ENCODE measurements at places on chromosomes 1 and 21.

DNA sequence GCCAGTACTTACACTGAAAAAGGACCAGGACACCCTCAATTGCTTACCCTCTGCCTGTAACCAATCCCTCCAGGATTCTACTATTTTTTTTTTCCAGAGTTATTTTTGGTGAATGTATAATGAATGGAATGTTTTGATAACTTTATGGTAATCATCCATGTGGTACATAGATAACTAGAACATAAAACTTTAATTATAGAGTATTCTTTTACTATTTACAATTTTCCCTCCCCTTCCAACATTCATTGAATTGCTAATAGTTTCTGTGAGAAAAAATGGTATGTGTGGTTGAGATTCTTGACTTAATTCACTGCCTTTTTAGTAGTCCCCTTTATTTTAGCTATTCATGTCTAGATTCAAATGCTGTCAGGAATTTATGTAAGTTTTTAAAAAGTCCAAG lies 164.6 kb downstream of the CYYR1 start:
- DNase-seq, result no peak

DNA sequence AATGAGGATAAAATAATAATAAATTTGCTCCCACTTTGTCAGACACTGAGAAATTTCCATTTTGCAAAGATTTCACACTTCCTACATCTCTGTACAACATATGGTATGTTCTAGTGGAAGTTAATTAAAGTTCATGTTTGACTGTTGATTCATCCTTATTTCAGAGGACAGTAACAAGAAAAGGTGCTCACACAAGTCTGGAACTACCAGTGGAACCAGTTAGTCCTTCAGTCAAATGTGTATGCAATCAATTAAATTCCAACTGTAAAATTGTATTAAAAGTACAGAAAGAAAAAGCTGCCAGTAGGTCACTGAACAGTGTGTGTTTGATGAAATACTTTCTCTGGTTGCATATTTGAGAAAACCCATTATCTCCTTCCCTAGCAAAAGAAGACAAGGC lies 496.0 kb upstream of the PKN2 start:
- DNase-seq, result no peak

DNA sequence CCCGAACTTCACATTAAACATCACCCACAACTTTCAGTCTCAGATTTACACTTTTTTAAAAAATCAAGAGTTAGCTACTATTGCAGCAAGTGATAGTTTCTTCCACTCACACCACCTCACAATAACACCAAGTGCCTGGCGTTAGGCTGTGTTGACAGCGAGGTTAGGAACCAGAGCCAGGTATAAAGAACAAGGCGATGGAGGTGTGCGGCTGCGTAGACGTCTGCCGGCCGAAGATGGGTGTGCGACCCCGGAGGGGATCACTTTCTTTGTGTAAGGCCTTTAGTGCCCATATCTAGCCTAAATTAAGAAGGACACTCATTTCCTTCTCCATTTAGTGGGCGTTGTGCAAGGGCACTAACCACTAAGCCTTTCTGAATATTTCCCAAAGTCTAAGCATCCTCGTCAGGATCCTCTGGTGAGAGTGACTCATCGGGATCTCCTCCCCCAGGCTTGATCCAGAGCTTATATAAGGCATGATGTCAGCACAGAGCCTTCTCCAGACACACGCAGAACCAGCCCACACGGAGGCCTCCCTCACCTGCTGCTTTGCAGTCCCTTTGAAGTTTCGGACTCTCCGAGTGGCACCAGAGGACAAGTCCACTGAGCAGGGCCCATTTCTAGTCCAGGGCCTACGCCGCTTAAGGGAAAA lies 11.8 kb downstream of the NHLH2 start:
- no peak for DNase-seq

DNA sequence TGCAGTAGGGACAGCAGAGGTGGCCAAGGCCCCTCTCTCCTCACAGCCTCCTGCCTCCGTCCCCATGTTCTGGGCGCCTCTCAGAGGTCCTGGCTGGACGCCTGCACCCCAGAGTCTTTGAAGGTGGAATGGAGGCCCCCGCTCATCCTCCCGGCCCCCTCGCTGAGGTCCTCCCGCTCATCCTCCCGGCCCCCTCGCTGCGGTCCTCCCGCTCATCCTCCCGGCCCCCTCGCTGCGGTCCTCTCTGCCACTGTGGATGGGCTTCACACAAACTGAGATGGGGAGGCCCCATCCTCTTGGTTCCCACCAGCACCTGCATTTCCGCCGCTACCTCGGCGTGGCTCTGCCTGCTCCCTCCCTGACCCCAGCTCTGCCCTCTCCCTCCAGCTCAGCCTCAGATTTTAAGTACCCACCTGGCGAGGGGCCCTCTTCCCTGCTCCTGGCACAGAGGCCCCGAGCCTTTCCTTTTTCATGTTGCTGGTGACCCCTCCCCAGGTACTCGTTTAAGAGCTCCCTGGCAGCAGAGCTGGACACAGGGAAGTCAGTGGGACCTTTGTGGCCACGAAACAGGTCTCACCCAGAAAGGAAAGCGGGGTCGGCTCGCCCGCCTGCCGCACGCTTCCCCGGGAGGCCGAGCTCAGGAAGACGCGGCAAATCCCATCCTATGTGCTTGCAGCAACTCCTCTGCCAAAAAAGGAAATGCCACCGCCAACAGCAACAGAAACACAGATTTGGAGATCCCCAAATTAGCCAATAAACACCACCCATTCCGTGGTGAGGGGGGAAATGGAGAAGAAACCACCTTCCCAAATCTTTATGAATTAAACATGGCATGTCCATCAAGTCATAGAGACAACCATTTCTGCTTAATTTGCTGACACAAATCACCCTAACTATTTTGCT lies 143.7 kb downstream of the PRDM16 start:
- DNase-seq, result no peak

DNA sequence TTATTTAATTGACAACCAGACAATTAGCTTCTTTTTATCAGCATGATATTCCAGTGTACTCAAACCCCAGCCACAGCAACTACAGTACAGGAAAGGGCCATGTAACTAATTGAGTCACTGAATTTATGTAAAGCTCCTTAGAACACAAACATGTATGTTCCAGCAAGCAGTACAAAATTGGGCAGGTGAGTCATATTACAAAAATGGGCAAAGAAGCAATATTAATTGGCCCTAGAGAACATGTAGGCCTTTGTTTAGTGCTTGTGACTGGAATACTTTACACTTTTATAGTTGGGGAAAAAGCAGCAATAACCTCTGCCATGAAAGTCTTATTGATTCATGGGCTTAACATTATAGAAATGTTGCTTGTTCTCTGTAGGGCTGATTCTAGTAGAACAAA lies 31.8 kb downstream of the CLEC20A start:
- no peak for DNase-seq

DNA sequence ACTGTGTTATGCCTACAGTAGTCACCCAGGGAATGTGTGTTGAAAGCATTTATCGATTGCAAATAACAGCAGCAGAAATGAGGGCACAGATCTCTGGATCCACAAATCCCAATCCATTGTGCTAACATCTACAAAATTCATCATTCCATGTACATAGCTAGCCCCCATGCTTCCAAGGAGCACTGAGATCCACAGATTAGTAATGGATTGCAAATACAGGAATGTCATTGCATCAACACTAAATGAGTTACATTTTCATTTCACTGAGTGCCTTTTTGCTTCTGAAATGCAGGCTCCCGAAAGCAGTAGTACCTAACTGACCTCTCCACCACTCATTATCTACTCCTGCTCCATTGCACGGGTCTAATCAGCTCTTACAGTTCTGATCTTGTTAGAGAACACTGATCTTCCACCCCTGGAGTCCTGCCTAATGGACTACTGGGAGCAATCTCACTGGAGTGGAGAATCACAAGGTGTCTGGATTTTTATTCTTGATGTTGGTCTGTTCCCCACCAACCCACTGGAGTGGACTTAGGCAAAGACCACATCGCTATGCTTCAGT lies 30.5 kb downstream of the ASTN1 start:
- DNase-seq, result no peak

- DNase-seq, result no peak
Measured at GRCh38 chr1:2045468-2046173, 4.6 kb upstream of the PRKCZ start.

DNA sequence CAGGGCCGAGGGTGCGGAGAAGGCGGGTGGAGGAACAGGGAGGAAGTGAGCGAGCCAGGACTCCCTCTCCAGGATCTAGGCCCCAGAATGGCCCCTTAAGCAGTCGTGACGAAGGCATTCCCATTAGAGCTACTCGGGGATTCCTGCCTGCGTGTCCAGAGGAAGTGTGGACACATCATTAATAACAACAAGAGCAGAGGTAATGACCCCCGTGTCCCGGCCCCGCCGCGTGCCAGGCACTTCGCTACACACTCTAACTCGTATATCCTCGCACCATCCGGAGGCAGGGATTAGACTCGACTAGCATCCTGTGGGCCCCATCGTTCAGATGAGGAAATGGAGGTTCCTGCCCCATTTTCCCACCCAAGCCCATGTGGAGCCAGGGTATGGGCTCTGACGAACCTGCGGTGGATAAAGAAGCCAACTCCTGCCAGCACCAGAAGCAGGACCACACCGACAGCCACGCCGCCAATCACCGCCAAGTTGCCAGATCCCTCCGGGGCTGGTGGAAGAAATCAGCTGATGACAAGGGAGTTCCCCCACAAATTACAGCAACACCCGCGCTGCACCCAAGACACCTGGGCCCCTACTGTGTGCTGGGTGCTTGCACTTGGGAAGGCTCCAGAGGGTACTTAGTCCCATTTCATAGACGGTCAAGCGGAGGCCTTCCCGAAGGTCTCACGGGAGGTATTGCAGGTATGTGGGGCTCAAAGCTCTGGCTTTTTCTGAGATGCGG lies 21.6 kb downstream of the EPHA2 start:
- no peak for DNase-seq

DNA sequence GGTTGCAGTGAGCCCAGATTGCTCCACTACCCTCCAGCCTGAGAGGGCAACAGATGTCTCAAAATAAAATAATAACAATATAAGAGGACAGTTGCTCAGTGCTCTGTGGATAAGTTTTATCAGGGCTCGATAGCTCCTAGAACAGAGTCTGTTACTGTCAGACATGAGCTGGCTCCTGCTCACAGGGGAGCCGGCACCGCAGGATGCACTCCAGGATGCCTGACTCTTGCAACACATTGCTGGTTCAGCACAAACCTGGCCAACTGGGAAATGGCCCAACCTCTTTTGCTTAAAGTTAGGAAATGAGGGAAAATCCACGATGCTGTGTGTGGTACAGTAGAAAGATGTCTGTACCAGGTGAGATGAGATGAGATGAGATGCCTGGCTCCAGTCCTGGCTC lies 5.8 kb upstream of the CTSE start:
- no peak for DNase-seq

DNA sequence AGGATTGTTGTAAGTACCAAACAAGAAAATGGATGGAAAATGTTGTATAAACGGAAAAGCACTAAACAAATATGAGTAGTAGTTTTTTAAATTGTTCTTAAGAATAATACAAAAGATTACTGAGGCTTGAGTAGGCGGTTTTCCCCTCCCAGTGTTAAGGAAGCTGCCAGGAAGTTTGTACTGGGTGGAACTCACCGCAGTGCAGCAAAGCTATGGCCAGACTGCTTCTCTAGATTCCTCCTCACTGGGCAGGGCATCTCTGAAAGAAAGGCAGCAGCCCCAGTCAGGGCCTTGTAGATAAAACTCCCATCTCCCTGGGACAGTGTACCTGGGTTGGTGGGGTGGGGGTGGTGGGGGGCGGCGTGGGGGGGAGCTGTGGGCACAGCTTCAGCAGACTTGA lies 58.7 kb downstream of the XCL2 start:
- no peak for DNase-seq

GRCh38 chr1:186194107-186194756 lies 180.8 kb downstream of the TPR start:
- no peak for DNase-seq

GRCh38 chr21:17295997-17296396 lies 216.8 kb upstream of the CXADR start:
- no peak for DNase-seq

DNA sequence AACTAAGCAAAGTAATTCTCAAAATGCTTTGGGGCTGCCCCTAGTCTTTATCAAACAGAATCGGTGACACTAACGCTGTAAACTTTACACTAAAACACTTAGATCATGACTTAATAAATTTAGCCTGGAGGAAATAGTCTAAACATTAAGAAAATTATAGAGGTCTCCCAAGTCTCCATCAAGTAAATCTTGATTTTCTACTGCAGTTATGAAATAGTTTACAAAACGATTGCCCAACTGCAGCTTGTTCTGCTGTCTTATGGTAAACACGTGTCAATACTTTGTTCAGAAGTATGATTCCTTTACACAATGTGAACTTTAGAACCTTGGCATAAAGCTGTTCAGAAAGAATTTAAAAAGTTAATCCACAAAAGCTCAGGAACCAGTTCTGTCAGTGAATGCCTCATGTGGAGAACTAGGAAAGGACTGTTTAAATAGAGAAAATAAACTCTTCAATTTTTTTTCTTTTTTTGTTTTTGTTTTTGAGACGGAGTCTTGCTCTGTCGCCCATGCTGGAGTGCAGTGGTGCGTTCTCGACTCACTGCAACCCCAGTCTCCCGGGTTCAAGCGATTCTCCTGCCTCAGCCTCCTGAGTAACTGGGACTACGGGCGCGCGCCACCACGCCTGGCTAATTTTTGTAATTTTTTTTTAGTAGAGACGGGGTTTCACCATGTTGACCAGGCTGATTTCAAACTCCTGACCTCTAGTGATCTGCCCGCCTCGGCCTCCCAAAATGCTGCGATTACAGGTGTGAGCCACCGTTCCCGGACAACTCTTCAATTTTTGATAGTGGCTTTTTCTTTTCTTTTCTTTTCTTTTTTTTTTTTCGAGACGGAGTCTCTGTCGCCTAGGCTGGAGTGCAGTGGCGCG lies 1.6 kb downstream of the DDI2 start:
- no peak for DNase-seq

DNA sequence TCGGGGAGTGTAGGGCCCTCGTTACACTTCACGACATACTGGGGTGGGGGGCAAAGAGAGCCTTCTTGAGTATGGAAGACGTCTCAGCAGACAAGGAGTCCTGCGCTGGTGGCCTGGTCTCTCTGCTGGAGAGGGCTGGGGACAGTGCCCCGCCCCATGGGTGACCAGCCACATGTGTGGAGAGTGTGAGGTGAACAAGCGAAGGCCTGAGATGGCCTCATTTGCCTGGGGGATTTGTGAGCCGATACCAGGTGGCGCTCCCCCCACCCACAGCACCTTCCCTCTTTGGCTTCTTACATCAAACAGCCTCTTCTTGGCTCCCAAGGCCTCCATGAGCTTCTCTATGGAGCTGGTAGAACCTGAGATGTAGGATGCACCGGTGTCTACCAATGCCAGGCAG lies 4.0 kb upstream of the ETNK2 start:
- no peak for DNase-seq

- DNase-seq, result no peak
Measured at GRCh38 chr1:219651993-219652392, 39.1 kb upstream of the ZC3H11B start.

All from esophagus squamous epithelium (tissue), 5 donors.